CD4-positive, alpha-beta T cell treated with Interleukin-12 subunit alpha and Interleukin-12 subunit beta, for 1 hour (primary cell): ENCODE measurements at places on chromosomes 4 and X.

GRCh38 chr4:126268106-126268505 is 953.4 kb downstream of the FAT4 start:
- DNase-seq = no peak

DNA sequence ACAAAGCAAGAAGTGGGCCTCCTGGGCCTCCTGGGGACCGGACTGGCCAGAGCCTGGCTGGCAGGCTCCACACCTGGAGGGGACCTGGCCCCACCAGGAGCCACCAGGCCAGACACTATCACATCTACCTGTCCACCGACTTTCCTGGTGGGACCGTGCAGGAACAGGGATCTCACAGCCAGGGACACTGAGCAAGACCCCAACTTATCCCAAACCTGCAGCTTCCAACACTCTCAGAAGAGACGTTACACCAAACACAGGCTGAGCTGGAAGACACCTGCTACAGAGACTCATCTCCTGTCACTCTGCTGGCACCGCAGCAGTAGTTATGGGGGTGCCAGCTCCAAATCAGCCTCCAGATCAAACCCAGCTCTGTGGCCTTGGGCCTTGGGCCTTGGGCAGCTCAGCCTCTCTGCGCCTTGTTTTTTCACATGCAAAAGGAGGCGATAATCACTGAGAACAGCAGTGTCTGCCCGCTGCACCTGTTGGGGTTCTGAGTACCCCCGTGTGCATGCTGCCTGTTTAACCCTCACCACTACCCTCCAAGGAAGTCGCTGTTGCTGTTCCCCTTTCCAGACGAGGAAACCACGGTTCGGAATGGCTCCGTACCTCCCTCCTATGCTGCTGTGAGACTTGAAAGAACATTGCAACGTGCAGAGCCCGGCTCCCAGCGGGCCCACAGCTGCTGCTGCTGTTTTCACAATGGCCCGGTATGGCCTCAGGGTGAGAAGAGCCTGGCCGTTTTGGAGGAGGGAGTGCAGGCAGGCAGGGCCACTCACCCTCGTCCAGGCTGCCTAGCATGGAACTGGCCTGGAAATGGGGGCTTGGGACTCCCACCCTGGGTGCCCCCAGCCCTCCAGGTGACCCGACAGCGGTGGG is 69.6 kb downstream of the ADRA2C start:
- no peak for DNase-seq

DNA sequence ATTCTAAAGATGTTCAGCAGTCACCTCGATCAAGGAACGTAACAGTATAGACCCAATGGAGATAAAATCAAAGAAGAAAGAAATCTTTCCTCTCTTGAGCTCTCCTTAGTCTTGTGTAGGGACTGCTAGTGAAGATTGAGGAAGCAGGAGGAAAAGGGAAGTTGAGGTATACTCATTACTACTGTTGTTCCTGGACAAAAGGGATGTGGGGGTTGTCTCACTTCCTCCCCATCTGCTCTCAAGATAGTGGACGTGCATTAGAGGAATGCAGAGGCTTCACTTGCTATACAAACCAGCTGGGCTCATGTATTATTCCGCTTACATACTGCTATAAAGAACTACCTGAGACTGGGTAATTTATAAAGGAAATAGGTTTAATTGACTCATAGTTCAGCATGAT is 208.9 kb upstream of the ARHGEF9 start:
- no peak for DNase-seq

DNA sequence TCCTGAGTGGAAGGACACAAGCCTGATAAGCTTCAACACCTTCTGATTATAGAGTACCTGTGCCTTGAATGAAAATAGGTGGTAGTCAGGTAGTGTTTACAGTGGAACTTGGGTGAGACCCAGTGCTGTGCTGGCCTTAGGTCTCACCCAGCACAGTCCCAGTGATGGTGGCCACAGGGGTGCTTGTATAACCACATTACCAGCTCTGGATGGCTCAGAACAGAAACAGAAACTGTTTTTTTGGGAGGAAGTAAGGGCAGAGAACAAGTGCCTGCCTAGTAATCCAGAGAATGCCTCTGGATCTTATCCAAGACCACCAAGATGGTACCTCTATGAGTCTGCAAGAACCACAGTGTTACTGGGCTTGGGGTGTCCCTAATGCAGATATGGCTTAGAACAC is 171.5 kb upstream of the DIPK2B start:
- no peak for DNase-seq

- no peak for DNase-seq
Observed at GRCh38 chr4:76022677-76023076, 620 bp downstream of the CXCL10 start.

GRCh38 chr4:155510771-155511170 is 134.0 kb upstream of the MAP9 start:
- DNase-seq = no peak
